ENCODE measurements at places on chromosomes 1 and 21.

DNA sequence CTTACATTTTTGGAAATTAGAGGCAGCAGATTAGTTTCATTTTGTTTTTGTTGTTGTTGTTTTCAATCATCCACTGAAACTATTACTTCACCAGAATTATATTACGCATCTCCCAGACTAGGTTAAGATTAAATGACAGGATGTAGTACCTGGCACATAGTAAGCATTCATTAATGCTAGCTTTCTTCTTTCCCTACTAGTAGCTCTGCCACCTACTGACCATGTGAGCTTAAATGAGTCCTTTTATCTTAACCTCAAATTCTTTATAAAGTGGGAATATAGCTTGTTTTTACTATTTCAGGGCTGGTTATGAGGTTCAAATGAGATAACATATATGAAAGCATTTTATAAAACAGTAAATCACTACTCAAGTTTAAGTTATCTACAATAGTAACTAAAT, 10.2 kb upstream of the ASPM start:
- DNase-seq, result no peak

- no peak for DNase-seq
Measured at GRCh38 chr1:185734929-185735700, 924 bp downstream of the HMCN1 start.

GRCh38 chr1:81681114-81681513, 119.6 kb upstream of the ADGRL2 start:
- no peak for DNase-seq

DNA sequence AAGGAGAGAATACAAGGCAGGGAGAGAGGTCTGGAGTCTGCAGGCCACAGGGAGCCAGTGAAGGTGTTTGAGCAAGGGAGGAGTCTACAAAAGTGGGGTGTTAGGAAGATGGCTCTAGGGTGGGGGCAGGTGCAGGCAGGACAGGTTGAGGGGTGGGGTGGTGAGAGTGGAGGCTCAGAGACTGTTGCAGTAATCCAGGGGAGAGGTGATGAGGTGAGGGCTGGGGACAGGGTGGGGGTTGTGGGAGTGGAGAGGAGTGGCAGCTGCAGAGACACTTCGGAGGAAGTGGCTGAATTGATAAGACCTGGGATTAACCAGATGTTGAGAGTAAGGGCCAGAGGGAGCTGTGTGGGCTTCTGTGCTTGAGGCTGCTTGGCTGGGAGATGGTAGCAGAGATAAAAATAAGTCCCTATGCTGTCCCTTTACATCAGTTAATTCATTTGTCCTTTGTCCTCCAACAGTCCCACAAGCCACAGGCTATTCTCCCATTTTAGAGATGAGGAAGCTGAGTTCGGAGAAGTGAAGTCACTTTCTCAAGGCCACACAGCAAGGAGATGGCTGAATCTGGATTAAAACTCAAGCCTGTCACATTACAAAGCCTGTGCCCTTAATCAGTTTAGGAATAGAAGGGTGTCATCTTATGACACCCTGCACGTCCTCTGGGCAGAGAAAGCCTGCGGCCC, 54.8 kb upstream of the SYNC start:
- DNase-seq, result no peak

GRCh38 chr1:147545133-147545532, 3.8 kb downstream of the BCL9 start:
- peak; percentile 71 for DNase-seq

GRCh38 chr1:64525116-64525686, 55.3 kb downstream of the CACHD1 start:
- DNase-seq, result no peak

GRCh38 chr21:45304945-45305344, 17.2 kb upstream of the POFUT2 start:
- DNase-seq, result no peak

GRCh38 chr1:64229307-64229706, 25.9 kb downstream of the UBE2U start:
- DNase-seq, result no peak

- no peak for DNase-seq
Measured at GRCh38 chr1:196660852-196661251, 9.0 kb downstream of the CFH start.

All from stimulated activated CD8-positive, alpha-beta memory T cell treated with anti-CD3 and anti-CD28 coated beads, Interleukin-4, amount 100 ng/mL, for 1 hour (primary cell).